ENCODE measurements at places on chromosomes 13 and 19.

- no peak for DNase-seq
Measured at GRCh38 chr19:44687888-44688287, 11.1 kb upstream of the CEACAM16 start.

GRCh38 chr19:18742838-18743783, 48.0 kb downstream of the COMP start:
- DNase-seq: no peak

DNA sequence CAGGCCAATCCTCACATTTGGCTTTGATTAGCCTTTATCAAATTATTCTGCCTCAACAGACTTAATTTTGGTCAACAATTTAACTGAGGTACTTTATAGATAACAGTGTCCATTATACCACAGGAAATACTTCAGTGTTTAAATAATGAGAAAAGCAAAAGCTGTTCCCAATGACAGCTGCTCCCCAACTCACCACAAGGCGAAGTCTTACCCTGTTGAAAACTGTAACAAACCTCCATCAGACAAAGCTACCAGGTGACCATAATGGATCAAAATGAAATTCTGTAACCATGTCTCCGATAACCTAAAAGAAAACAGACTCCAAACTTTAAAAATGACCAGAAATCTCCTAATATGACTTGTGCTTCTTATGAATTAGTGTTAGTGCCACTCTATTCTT, 50.3 kb downstream of the ZNF44 start:
- no peak for DNase-seq

DNA sequence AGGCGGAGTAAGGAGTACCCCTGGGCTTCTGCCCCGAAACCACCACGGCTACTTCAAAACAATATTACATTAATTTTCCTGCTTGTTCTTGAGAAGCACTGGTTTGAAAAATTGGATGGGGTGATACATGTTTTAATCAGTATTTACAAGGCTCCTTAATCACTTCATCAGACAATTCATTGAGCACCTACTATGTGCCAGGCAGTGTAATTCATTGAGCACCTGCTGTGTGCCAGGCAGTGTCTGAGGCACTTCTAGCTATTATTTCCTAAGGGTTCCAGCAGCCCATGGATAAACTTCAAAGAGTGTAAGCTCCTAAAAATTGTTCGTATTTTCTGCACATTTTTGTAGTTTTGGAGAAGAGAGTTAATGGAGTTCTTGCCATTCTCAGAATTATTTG, 1.6 kb upstream of the GAS6 start:
- DNase-seq: no peak

DNA sequence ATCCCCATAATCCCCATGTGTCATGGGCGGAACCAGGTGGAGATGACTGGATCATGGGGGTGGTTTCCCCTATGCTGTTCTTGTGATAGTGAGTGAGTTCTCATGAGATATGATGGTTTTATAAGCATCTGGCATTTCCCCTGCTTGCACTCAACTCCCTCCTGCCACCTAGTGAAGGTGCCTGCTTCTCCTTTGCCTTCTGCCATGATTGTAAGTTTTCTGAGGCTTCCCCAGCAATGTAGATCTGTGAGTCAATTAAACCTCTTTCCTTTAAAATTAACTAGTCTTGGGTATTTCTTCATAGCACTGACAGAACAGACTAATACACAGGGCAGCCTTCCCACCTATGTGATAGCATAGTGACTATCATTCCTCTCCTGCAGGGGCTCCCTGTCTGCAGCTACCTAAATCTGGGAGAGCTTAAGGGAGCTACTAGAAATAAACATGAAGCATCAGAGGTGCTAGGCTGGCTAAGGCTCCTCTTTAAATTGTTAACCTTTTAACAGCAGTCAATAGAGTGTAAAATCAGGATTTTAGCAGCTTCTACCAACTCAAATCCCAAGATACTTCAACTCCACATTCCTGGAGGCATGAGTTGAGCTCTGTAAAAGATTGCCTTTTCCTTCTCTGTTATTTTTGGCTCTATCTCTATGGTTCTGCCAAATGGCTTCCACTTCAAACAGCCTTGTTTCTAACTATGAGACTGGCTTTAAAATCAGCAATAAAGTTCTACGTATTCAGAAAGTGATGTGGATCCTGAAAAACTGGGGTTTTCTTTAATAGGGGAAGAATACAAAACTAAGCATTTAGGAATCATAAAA, 112.3 kb downstream of the VWA8 start:
- peak; percentile 3 for DNase-seq

DNA sequence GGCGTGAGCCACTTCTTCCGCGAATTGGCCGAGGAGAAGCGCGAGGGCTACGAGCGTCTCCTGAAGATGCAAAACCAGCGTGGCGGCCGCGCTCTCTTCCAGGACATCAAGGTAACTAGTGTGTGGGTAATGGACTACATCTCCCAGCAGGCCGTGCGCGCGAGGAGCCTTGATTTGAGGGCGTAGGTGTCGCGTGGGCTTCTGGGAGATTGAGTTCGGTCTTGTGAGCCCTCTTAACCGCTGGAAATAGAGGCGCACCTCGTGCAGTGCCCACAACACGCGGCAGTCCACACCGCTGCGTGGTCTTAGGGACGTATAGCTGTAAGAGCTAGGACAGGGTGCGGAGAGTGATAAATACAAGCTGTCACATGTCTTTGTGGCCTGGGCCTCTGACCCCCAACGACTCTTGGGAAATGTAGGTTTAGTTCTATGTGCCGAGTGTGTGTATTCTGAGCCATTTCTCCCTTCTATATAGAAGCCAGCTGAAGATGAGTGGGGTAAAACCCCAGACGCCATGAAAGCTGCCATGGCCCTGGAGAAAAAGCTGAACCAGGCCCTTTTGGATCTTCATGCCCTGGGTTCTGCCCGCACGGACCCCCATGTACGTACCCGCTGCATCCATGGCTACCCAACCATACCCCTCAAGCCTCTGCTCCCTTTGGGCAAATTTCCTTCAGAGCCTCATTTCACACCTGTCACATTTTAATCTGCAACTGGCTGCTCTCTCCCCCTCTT, 864 bp downstream of the FTL start:
- DNase-seq: peak; percentile 74

- no peak for DNase-seq
Measured at GRCh38 chr13:20195801-20196200, 3.1 kb upstream of the GJB2 start.

GRCh38 chr13:30388406-30389283, 33.6 kb upstream of the UBE2L5 start:
- DNase-seq: no peak

- DNase-seq: no peak
Measured at GRCh38 chr13:83125791-83126190, 756.5 kb downstream of the SLITRK1 start.

- DNase-seq: no peak
Measured at GRCh38 chr19:17658240-17658639, 29.9 kb downstream of the UNC13A start.

- DNase-seq: no peak
Measured at GRCh38 chr13:30730526-30730925, 4.8 kb upstream of the ALOX5AP start.

GRCh38 chr13:40624383-40624782, 42.1 kb downstream of the FOXO1 start:
- no peak for DNase-seq

DNA sequence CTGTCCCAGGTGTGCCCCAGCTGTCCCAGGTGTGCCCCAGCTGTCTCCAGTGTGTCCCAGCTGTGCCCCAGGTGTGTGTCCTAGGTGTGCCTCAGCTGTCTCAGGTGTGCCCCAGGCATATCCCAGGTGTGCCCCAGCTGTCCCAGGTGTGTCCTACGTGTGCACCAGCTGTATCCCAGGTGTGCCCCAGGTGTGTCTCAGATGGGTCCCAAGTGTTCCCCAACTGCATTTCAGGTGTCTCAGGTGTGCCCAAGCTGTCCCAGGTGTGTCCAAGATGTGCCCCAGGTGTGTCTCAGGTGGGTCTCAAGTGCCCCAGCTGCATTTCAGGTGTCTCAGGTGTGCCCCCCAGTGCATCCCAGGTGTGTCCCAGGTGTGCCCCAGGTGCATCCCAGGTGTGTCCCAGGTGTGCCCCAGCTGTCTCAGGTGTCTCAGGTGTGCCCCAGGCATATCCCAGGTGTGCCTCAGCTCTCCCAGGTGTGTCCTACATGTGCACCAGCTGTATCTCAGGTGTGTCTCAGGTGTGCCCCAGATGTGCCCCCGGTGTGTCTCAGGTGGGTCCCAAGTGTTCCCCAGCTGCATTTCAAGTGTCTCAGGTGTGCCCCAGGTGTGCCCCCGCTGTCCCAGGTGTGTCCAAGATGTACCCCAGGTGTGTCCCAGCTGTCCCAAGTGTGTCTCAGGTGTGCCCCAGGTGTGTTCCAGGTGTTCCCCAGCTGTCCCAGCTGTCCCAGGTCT, 1.3 kb upstream of the GRK1 start:
- DNase-seq: no peak

- peak; percentile 78 for DNase-seq
Measured at GRCh38 chr13:112892426-112893206, 76.4 kb upstream of the MCF2L start.

DNA sequence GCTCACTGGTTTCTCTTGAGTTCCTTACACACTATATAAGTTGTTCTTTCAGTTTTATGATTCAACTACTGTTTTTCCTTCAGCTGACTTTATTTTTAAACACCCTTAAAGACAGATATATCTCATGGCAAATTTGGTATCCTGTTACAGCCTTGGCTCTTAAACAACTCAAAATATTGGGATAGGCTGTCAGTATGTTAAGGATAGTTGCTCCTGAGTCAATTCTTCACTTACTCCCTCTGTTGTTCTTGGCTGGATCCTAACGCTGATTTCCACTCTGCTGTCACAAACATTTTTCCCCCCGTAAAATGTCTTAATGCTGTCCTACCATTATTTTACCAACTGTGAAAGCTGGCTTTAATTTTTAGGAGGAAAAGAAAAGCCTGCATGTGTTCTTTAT, 1.2 kb downstream of the KCNRG start:
- DNase-seq: no peak

DNA sequence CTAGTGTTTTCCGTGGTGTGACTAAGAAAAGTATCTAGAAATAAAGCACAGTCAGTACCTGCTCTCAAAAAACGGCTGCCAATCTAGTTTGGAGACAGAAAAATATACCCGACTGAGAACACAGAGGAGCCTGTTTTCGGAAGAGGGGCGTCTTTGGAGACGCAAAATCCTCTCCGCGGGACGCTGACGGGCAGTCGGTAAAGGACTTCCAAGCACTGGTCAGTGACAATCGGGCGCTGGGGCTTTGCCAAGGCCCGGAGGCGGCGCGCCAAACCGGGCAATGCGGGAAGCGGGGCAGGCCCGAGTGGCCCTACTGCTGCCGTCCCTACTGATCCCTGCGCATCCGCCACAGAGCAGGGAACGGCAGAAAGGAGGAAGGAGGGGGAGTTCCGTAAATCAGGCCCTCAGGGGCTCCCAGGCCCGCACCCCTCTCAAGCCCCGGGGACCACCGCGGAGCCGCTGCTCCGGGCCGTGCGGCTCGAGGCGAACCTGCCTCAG, 588 bp upstream of the DPY19L3 start:
- DNase-seq: no peak

GRCh38 chr19:11554160-11554559, 4.9 kb downstream of the ELOF1 start:
- no peak for DNase-seq

- DNase-seq: peak; percentile 94
Measured at GRCh38 chr19:16330368-16330801, 5.8 kb downstream of the KLF2 start.

GRCh38 chr13:76641056-76641455, 245.1 kb downstream of the KCTD12 start:
- DNase-seq: no peak

- DNase-seq: peak; percentile 87
Measured at GRCh38 chr19:3434630-3435553, 45.4 kb downstream of the SMIM24 start.

- DNase-seq: no peak
Measured at GRCh38 chr13:81493144-81493543, 1152.2 kb upstream of the SPRY2 start.

DNA sequence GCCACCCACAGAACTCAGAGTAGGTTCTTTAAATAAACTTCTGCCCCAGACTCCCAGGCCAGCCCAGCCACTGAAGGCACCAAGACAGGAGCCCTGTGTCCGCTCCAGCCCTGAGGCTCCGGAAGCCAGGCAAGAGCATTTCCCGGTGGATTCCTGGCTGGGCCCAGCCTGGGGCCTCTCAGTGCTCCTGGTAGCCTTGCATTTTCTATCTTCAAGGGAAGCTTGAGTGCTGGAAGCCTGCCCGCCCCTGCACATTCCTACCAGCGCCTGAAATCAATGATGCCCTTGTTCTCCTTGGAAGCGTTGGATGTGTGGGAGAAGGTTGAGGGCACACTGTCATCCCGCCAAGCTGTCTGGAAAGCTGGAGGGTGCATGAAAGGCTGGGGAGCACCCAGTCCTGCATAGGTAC, 70.3 kb downstream of the ALOX5AP start:
- DNase-seq: no peak

DNA sequence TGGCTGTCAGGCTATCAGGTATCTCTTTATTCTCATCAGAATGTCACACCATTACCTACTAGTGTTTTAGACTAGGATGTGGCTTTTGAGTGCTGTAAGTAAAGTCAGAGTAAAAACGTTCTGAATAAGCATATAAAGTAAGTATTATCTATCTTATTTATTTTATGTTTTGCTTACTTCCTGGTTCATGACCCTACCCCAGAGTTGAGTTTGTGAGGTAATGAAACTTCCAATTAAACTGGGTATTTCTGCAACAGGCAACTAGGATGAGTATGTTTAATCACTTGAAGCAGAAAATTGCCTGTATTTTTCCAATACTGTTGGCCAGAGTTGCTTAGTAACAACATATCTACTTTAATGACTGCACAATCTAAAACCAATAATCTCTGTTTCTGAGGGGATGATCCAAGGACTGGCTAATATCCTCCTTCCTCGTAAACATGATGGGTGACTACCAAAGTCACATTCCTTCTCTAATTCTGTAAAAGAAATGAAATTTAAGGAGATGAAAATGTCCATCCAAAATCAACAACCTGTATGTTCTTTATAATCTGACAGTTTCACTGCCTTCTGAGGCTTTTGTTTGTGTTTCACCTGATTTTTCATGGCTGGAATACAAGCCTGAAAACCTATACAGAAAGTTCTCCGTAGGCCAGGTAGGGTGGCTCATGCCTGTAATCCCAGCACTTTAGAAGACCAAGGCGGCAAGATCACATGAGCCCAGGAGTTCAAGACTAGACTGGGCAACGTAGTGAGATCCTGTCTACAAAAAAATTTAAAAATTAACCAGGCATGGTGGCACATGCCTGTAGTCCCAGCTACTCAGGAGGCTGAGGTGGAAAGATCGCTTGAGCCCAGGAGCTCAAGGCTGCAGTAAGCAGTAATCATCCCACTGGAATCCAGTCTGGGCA, 83.1 kb downstream of the ABCC4 start:
- DNase-seq: peak; percentile 29

- DNase-seq: peak; percentile 84
Measured at GRCh38 chr13:34156841-34157365, 339.0 kb downstream of the RFC3 start.

All from Caki2 (cell line).